T-helper 1 cell treated with Interleukin-12 subunit alpha and Interleukin-12 subunit beta and Interleukin-4 antibody, amounts not matched to agents 30 ng/mL and 1 ng/mL, for 36 hours (primary cell): ENCODE measurements at places on chromosomes 5 and 9. TPM values are rescaled to one million over a fixed set of nuclear protein-coding genes. Genes with fewer than 3 reads are reported as not detected.

The AGPAT2 gene
- total RNA-seq, result 13.5 and 14.7 TPM in 2 replicates

The SVEP1 gene
- not detected in 2 replicates for total RNA-seq

The KCNV2 gene
- total RNA-seq, result not detected in 2 replicates

The ANKRD18B gene
- total RNA-seq, result 1.7 and 2.4 TPM in 2 replicates

The SPAAR gene
- total RNA-seq, result not detected in 2 replicates

The ORM2 gene
- not detected in 2 replicates for total RNA-seq

The CLTA gene
- 151 and 155 TPM in 2 replicates for total RNA-seq

The FRMD3 gene
- total RNA-seq, result 0.54 and 0.74 TPM in 2 replicates

The PCDHA8 gene
- not detected in 2 replicates for total RNA-seq

The EXOC3 gene
- total RNA-seq, result 82.9 and 89.9 TPM in 2 replicates

The AP3B1 gene
- 43.3 and 44.1 TPM in 2 replicates for total RNA-seq

The AIF1L gene
- 0.10 TPM in 2 replicates for total RNA-seq

The PLAC8L1 gene
- 0.96 TPM in 1 of 2 replicates, not detected in the other for total RNA-seq

The SV2C gene
- 0.07 and 0.17 TPM in 2 replicates for total RNA-seq

The IFNA21 gene
- total RNA-seq, result not detected in 2 replicates

The RNF20 gene
- 40.4 and 45.1 TPM in 2 replicates for total RNA-seq

The PIP5K1B gene
- total RNA-seq, result 4.4 and 4.7 TPM in 2 replicates

The WNK2 gene
- 0.20 and 0.22 TPM in 2 replicates for total RNA-seq

The PTGR1 gene
- 0.81 and 1.1 TPM in 2 replicates for total RNA-seq

The ZNF608 gene
- 0.29 and 0.32 TPM in 2 replicates for total RNA-seq

The SLU7 gene
- 48.6 and 55.2 TPM in 2 replicates for total RNA-seq

The STPG3 gene
- 0.27 TPM in 1 of 2 replicates, not detected in the other for total RNA-seq

The IRX2 gene
- total RNA-seq, result not detected in 2 replicates

The ANXA2R gene
- 9.3 and 9.7 TPM in 2 replicates for total RNA-seq

The SLC22A5 gene
- 4.8 and 5.0 TPM in 2 replicates for total RNA-seq

The ECSCR gene
- 0.61 and 0.76 TPM in 2 replicates for total RNA-seq

The OBP2B gene
- total RNA-seq, result not detected in 2 replicates

The S1PR3 gene
- total RNA-seq, result 0.22 and 0.32 TPM in 2 replicates

The SPINK6 gene
- total RNA-seq, result not detected in 2 replicates

The NCS1 gene
- total RNA-seq, result 0.49 and 1.0 TPM in 2 replicates

The RAD17 gene
- total RNA-seq, result 23.5 and 24.0 TPM in 2 replicates

The RAPGEF6 gene
- total RNA-seq, result 46.1 and 51.5 TPM in 2 replicates

The PCDHA13 gene
- total RNA-seq, result not detected in 2 replicates

The DNAH5 gene
- not detected in 2 replicates for total RNA-seq

The IFNA13 gene
- not detected in 2 replicates for total RNA-seq

The ADAMTSL1 gene
- total RNA-seq, result not detected in 2 replicates

The ZNF883 gene
- 0.15 TPM in 1 of 2 replicates, not detected in the other for total RNA-seq

The SLC27A4 gene
- total RNA-seq, result 25.3 and 25.8 TPM in 2 replicates

The SCGB3A2 gene
- not detected in 2 replicates for total RNA-seq

The ZCCHC7 gene
- total RNA-seq, result 18.3 and 20.7 TPM in 2 replicates

The PCDHB9 gene
- total RNA-seq, result not detected in 2 replicates

The GCNT1 gene
- total RNA-seq, result 6.8 and 7.6 TPM in 2 replicates

The PIP5KL1 gene
- 1.7 and 1.8 TPM in 2 replicates for total RNA-seq

The DEPDC1B gene
- total RNA-seq, result 28.9 and 29.5 TPM in 2 replicates
